Suppressor macrophage treated with lipopolysaccharide for 1 hour (primary cell): ENCODE measurements at places on chromosomes 6 and 20.
A peak's percentile ranks its signal among the peaks of the same experiment; 100 is the strongest.

- no peak for DNase-seq
Observed at GRCh38 chr6:23250556-23250955, 681.2 kb downstream of the HDGFL1 start.

- no peak for DNase-seq
Observed at GRCh38 chr6:99307295-99307907, 42.1 kb downstream of the FAXC start.

DNA sequence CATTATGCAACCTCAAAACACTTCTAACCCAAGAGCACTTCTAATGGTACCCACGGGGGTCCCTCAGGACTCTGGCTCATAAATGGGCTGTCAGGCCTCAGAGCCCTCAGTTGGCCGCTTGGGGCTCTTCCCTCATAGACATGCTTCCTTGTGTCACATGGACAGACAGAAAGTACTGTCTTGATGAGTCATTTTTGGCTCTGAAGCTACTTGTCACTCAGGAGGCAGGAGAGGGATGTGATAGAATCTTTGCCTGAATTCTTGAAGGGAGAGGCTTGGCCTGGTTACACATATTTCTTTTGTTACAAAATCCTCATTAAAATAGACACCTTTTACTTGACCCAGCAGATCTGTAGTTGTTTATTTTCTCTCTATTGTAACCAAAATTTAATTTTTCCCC lies 15.1 kb upstream of the EDN1 start:
- DNase-seq = peak; percentile 86

DNA sequence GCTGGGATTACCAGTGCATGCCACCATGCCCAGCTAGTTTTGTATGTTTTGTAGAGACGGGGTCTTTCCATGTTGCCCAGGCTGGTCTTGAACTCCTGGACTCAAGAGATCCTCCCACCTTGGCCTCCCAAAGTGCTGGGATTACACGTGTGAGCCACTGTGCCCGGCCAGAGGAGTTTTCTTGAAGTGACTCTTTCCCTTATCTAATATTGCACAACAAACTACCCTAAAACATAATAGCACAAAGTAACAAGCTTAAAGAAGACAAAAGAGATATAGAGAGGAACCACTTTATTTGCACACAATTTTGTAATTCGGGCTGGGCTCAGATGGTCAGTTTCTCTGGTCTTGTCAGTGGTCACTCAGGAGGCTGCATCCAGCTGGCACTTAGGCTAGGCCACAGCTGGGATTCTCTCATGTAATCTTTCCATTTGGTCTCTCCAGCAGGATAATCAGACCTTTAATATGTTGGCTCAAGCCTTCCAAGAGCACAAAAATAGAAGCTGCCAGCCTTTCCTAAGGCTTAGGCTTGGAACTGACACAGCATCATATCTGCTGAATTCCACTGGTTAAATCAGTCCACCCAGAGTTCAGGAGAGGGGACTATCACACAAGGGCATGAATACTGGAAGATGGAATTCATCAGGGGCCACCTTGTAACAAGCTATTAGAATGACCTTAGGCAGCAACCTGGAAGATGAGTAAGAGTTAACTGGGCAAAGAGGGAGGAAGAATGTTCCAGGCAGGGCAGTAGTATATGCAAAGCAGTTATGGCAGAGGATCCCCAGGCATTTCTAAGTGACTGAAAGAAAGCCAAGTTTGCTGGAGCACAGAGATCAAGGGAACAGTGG lies 56.7 kb upstream of the PNRC1 start:
- no peak for DNase-seq

- no peak for DNase-seq
Observed at GRCh38 chr6:108771421-108771820, 76.8 kb upstream of the ARMC2 start.

GRCh38 chr20:8788831-8789230 lies 280.1 kb upstream of the PLCB4 start:
- DNase-seq = no peak

DNA sequence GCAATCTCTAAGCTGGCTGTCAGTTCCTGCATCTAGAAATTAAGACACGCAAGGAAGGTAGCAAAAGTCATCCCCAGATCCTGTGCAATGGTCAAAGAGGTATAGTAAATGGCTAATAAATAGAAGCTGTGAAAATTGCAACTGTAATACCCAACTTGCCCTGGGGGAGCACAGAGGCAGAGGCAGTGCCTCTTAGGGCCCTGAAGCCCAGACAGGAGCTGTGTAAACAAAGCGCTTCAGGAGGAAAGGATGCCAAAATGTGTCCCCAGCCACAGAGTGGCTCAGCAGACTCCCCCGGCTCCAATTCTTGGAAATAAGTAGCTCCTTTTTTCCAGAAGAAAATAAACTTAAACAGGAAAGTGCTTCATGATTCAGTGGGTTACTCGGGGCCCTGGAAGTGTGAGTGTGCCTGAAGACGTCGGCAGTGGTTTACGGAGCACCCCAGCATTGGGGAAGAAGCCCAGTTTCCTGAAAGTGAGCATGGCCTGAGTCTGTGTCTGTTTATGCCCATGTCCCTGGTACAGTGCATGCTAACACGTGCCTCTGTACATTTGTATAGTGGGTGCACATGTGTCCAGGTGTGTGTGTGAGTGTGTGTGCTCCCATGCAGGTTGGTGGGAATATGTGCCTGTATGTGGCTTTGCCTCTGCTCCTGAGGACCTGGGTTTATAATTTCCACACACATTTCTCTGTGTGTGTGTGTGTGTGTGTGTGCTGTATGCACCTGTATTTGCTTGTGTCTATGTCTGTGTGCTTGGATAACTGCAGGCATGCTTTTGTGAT lies 246.7 kb downstream of the MAFB start:
- peak; percentile 25 for DNase-seq

- no peak for DNase-seq
Observed at GRCh38 chr6:51908243-51908642, 179.2 kb downstream of the PKHD1 start.

DNA sequence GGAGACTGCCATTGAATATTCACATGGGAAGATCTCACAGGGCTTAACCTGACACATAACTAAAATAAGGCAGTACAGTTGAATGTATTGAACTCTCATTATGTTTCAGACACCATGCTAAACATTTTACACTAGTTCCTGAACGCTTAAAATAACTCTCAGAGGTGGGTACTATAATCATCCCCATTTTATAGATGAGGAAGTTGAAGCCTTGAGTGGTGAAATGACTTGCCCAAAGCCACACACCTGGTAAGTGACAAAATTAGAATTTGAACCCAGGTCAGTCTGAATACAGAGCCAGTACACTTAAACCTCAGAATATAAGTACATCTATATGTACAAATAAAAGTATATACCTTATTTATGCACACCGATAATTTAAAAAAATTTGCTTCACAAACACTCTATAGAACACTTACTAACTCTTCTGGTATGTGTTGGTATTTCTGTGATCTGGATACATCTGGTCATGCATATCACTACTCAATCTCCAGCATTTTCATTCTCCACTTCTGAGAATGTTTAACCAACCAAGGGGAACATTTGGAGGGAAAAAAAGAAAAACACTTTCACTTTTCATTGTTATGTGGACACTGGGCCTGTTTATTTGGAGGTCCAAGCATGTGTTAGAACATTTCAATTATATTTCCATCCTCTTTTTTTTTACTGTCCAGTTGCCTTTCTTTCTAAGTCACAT lies 4.6 kb upstream of the BICRAL start:
- no peak for DNase-seq

DNA sequence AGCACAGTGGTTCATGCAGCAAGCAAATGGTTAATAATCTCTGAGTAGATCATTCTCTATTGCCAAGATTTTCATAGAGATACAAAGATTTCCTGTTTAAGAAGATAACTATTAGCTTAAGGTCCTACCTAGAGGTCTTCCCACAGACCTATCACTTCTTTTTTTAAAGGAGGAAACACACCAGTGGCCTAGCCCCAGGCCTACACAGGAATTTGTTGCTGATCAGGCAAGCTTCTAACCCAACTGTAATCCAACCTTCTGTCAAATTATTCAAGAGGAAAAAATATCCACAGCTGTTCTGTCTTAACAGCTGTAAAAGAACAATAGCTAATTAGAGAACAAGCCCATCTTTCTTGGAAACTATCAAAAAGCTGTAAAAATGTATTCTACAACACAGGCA lies 332.8 kb downstream of the BTBD9 start:
- DNase-seq = no peak

GRCh38 chr20:4022386-4023286 lies 7.3 kb upstream of the RNF24 start:
- DNase-seq = no peak

GRCh38 chr6:52718550-52718949 lies 44.7 kb downstream of the GSTA2 start:
- DNase-seq = no peak

- no peak for DNase-seq
Observed at GRCh38 chr6:53724501-53724900, 58.9 kb upstream of the KLHL31 start.

- DNase-seq = peak; percentile 43
Observed at GRCh38 chr6:137853569-137854213, 13.4 kb upstream of the TNFAIP3 start.

DNA sequence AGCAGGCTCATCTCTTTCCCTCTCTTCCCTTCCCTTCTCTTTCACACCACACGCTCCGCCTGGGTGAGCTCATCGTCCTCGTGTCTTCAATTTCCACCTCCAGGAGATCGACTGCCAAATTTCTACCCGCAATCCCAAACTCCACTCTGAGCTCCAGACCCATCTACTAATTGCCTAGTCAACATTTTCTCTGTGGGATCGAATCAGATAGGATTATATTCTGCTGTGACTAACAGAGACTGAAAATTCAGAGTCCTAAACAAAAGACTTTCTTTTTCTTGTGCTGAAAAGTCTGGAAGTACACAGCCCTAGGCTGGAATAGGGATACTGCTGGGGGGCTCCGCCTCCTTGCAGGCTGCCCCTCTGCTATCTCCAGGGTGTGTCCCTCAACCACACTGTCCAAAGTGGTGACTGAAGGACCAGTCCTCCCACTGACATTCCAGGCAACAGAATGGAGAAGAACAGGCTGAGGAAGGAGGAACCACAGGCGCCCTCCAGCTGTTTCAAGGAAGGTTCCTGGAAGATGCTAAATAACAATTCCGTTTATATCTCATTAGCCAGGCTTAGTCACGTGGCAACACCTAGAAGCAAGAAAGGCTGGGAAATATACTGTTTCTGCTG lies 5.0 kb upstream of the HSPA12B start:
- DNase-seq = no peak

- peak; percentile 42 for DNase-seq
Observed at GRCh38 chr20:33811776-33812151, 616 bp downstream of the CHMP4B start.

GRCh38 chr6:30613251-30614043 lies 3.6 kb downstream of the PPP1R10 start:
- peak; percentile 32 for DNase-seq

DNA sequence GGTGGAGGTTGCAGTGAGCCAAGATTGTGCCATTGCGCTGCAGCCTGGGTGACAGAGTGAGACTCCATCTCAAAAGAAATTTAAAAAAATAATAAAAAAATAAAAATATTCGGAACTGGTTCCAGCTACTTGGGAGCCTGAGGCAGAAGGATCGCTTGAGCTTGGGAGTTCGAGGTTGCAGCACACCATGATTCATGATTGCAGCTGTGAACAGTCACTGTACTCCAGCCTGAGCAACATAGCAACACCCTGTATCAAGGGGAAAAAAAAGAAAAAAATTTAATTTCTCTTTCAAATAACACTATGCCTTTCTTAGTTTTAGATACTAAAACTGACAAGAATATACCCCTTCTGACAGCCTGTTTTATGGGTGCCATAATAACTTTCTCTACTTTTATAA lies 10.5 kb downstream of the KDM1B start:
- DNase-seq = no peak

DNA sequence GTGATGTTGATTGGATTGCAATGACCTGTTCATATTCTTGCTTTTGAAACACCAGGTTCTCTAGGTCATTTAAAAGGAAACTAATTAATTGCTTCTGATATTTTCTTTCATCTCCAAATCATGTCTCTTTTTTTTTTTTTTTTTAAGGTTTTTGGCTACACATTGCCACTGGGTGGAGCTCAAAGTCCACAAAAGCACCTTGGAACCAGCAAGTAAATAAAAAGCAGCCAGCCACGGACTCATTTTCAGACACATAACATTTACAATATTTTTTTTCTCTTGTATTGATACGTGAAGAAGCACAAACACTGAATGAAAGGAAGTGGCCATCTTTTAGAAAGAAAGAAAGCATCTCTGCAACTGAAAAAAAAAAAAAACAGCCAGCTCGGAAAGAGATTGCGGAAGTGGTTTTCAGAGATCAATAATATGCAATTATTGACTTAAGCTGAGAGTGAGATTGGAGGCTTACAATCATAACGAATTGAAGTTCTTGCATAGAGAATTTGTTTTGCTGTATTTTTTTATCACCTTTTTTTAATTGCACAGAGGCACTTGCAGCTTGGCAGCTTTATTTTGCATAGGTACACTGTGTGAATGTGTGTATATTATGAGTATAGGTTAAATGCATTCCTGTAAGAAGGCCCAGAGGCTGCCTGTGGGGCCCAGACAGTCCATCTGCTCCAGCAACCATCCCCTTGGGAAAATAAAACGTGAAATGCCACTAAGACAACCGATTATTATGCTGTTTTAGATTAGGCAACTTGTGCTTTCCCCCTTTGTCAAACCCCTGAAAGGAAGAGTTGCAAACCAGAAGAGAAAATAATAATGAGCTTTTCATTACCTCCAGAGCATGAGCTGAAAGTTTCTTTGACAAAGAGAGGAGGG lies 28.2 kb downstream of the CGA start:
- DNase-seq = peak; percentile 77

DNA sequence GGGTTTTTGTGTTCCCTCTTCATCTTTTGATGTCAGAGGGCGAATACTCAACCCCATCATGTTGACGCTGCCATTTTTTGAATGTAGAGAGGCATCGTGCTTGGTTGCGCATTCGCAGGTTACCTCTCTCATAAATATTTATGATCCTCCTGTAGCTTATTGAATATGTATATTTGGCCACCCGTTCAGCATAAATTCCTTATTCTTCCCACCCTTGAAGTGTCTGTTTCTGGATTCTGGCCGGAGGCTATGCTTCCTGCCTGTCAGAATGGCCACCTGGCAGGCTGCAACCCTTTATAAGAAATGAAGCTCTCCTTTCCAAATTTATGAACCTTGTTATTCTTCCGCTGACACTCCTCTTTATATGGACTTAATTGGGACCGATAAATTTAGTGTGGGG lies 40.9 kb downstream of the FAM50B start:
- DNase-seq = no peak

DNA sequence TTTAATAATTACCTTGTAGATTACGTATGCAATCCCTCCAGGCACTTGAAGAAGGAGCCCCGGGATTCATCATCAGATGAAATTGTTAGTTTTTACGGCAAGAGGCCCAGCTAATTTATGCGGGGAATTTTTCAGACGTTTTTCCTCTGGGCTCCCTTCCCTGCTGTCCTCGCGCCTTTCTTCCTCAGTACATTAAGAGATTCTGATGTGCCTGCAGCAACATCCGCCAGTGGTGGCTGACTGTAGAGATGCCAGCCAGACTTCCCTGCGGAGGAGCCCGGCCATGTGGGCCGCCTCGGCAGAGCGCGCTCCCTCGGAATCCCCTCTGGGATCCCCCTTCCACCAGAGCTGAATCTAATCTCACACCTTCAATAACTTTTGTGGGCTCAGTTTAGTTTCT lies 46.4 kb upstream of the POU3F2 start:
- DNase-seq = no peak

GRCh38 chr6:42281570-42281969 lies 63.9 kb upstream of the MRPS10 start:
- DNase-seq = no peak
